ENCODE measurements at places on chromosomes 13 and 19. TPM values are rescaled to one million over a fixed set of nuclear protein-coding genes. Genes with fewer than 3 reads are reported as not detected.

GRCh38 chr13:106491928-106492587, 43.4 kb downstream of the EFNB2 start:
- DNase-seq: no peak

DNA sequence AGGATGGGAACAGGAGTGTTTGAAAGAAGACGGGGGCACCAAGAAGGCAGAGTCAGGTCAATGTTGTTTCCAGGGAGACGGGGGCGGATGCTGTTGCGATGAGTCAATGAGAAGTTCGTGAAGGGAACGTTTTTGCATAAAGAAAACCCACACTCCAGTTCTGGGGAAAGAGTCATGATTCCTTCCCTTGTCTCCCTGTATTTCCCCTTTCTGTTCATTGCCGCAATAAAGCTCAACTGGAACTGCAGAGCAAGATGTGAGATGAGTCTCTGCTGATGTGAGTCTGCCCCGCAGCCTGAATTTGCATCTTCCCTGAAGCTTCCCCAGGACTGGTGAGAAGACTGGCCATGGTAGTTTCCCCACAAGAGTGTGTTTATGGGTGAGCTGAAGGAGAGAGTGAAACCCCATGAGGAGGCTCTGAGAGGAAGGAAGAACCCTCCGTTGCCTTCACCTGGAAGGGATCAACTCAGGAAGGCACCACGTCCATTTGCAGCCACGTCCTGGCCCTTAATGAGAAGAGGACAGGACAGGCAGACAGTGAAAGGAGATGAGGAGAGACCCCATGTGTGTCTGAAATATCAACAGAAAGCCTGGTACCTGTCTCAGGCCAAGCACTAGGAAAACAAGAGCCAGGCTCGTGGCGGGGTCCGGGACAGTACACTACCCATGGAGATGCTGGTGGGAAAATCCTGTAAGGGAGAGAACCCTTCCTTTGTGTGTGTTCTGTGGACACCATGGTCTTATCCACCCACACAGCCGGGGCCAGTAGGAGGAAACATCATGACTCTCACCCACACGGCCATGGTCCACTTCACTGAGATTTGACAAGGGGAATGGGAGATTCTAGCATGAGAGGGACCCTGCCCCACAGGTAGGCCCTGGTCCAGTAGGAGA, 13.7 kb downstream of the LILRA1 start:
- no peak for DNase-seq

Gene CHAMP1
- 27.3 TPM for total RNA-seq

Gene CGB3
- total RNA-seq: not detected

Gene HCST
- total RNA-seq: 87.7 TPM

GRCh38 chr19:57656346-57656745, 12.4 kb upstream of the ZSCAN4 start:
- DNase-seq: no peak

Gene AP3D1
- total RNA-seq: 71.3 TPM

GRCh38 chr13:101390461-101390860, 25.8 kb downstream of the NALCN start:
- DNase-seq: no peak

GRCh38 chr13:57672168-57672567, 40.6 kb downstream of the PCDH17 start:
- DNase-seq: no peak

Gene KCNRG
- 0.73 TPM for total RNA-seq

Gene ZNF667
- 14.7 TPM for total RNA-seq

Gene DENND1C
- total RNA-seq: 110 TPM

DNA sequence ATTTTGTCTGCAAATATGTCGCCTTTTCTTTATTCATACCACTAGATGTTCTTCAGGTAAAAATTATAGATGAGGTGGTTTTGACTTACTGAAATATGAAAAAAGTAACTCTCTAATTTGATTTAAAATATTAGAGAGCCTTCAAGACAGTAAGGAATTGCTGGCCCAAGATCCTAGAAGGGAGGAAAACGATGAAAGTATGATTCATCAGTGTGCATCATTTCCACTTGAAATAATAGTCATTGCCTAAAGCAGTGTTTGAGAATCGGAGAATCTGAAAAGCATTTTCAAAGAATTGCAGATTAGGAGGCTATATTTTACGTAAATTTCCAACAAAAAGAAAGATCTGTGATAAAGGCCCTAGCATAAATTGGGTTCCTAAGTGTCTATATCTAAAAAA, 1707.9 kb upstream of the PRR20A start:
- no peak for DNase-seq

GRCh38 chr19:51552996-51553725, 17.9 kb upstream of the ZNF175 start:
- DNase-seq: no peak

Gene LPAR6
- total RNA-seq: 14.0 TPM

Gene SERTM1
- not detected for total RNA-seq

DNA sequence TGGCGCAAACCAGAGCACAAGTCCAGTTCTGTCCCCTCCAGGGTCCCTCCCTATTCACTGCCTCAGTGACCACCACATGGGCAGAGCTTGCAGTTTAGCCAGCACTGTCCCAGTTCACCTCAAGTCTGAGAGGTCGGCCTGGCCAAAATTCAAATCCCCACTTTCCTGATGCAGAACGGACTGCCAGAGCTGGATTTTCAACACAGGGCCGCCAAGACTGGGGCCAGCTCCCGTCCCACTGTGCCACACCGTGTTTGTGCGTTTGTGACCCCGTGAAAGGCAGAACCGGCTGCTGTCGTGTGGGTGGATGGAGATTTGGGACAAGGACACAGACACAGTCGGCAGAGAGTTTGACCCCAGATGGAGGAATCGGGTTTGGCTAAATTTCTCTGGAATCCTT, 176.7 kb downstream of the URI1 start:
- no peak for DNase-seq

Gene TRPM4
- total RNA-seq: not detected

GRCh38 chr13:26923824-26924605, 163.4 kb upstream of the GPR12 start:
- DNase-seq: no peak

Gene ZNF850
- 4.6 TPM for total RNA-seq

GRCh38 chr13:110463871-110464510, 97.5 kb downstream of the RAB20 start:
- no peak for DNase-seq

- DNase-seq: no peak
These were observed 104.7 kb upstream of the FREM2 start for GRCh38 chr13:38582133-38582532.

GRCh38 chr13:75440100-75440499, 41.9 kb downstream of the TBC1D4 start:
- no peak for DNase-seq

DNA sequence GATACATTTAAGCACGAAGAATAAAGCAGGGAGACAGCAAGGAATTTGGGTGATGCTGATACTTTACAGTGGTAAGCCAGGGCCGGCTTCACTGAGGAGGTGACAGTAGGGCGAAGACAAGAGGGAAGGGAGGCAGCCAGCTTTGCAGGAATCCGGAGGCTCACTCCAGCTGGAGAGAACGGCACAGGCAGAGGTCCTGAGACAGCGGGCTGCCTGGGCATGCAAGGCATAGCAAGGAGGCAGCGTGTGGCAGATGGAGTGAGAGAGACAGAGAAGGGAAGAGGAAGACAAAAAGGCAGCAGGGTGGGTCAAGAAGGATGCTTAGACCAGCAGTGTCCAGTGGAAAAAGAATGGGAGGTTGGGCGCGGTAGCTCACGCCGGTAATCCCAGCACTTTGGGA, 83.2 kb upstream of the WASF3 start:
- DNase-seq: no peak

DNA sequence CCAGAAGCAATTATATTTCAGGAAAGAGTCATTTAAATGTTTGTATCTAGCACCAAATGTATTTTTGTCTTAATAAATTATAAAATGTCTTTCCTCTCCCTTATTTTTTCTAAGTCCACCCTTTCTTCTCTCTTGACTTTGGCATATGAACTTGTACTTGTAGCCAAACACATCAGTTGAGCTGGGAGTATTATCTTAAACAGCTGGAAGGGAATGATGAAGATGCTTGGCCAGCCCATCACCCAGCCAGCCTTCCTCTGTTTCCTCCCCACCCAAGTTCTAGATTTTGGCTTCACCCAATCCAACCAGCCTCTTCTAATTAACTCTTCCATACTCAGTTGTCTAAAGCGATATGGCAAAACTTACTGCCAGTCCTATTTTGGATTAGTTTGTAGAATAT, 272.5 kb downstream of the ENOX1 start:
- no peak for DNase-seq

Gene SERPINE3
- not detected for total RNA-seq

- no peak for DNase-seq
These were observed 506.3 kb downstream of the UQCRFS1 start for GRCh38 chr19:28706693-28707092.
